ENCODE measurements at places on chromosomes 7 and 10.
A peak's percentile ranks its signal among the peaks of the same experiment; 100 is the strongest.

- DNase-seq, result no peak
Observed at GRCh38 chr10:62482581-62482980, 108.4 kb downstream of the ZNF365 start.

- peak; percentile 34 for DNase-seq
Observed at GRCh38 chr7:11607686-11608085, 224.3 kb downstream of the THSD7A start.

DNA sequence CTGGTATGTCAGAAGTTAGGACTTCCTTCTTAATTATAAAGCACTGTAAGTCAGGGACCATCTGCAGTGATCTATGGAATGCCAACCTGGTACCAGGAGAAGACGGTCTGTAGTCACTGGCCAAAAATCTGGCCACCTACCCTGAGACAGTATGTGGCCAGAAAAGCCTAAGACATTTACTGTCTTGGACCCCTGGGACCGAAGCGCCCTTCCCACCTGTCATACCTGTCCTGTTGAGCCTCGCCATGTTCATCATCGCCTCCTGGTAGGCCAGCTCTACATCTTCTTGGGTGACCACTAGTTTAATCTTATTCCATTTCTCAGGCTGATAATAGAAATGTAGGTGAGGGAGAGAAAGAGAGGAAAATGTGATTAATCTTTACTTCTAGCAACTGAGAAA is 20.0 kb downstream of the SEPHS1 start:
- DNase-seq, result no peak

DNA sequence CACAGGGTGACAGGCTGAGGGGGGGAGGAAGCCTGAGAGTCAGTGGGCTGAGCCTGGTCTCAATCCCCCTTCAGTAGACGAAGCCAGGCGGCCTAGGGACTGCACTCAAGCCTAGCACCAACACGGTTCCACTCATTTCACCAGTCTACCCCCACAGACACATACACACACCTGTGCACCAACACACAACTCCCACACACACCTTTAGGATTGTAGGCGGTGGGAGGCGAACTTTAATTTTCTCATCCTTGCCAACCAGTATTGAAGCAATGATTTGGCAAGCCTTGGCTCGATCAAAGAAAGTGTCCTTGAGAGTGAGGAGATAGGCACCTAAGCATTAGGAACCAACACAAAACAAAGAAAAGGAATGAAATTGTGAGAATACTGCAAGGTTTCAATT is 19.7 kb downstream of the POLR3A start:
- DNase-seq, result no peak

DNA sequence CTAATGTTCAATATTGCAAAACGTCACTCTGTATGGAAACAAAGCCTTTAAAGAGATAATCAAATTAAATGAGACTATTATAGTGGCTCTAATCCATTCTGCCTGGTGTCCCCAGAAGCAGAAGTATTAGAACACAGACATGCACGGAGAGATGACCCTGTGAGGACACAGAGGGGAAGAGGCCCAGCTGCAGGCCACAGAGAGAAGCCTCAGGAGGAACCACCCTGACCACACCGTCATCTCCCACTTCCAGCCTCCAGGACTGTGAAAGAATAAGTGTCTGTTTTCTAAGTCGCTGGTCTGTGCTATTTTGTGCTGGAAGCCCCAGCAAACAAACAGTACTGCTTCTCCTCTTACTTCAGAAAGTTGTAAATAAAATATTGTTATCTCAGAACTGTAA is 283.5 kb upstream of the ADARB2 start:
- DNase-seq, result no peak

DNA sequence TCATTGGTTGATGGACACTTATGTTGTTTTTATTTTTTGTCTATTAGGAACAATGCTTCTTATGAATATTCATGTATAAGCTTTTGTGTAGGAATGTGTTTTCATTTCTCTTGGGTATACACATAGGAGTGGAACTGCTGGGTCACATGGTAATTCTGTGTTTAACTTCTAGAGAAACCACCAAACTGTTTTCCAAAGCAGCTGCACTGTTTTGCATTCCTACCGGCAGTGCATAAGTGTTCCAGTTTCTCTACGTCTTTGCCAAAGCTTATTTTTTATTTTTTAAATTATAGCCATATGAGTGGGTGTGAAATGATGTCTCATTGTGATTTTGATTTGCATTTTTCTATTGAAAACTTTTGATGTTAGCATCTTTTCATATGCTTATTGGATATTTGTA is 51.3 kb downstream of the ADK start:
- DNase-seq, result no peak

Measured in fibroblast of pulmonary artery (primary cell).